NCI-H1105 (cell line): ENCODE measurements at places on chromosomes 11 and 22.
A peak's percentile ranks its signal among the peaks of the same experiment; 100 is the strongest.

DNA sequence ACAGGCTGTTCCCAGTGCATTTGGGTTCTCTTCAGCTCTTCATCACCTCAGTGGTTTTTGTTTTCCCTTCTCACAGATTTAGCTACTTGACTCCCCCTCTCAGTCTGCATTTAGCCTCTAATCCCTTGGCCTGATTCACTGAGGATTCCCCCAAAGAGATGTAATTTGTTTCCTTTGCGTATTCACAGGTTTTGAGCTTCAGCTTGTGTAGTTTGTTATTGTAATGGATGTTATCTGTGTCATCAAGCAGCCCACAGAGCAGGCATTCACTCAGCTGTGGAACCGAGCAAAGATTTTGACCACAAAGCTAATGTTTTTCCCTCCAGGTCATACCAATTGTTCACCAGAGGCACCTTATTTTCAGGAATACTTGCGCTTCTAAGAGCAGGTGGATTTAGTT, 6.4 kb upstream of the ME3 start:
- DNase-seq, result no peak

- no peak for DNase-seq
These were observed 87.0 kb upstream of the THY1 start for GRCh38 chr11:119509969-119510401.

DNA sequence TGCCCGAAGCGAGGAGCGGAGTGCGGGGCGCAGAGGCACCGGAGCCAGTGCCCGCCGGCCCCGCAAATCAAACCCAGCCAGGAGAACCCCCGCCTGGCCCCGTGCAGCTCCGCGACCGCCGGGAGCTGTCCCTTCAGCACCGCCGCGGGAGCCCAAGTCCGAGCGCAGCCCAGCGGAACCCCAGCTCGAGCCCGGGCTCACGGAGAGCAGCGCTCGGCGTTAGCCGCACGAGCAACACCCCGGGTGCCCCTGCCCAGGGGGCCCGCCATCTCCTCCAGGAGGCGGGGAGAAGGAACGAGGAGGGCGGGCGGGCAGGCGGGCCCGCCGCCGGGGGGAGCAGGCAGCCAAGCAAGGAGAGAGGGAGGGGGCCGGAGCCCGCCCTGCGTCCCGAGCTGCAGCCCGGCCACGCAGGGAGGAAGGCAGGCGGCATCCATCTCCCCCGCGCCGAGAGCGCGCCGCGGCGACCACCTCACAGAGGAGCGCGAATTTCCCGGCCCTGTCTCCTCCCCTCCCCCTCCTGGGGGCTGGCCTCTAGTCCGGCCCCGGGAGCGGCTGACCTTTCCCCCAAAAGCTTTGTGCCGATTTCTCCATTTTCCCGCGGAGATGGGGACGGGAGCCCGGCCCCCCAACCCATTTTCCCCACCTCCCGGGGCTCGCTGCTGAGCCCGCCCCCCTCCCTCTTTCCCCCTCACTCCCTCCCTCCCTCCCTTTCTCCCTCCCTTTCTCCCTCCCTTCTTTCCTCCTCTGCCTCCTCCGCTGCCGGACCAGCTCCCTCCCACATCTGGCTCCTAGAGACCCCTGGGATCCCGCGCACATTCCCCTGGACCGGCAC, 621 bp downstream of the KCNC1 start:
- peak; percentile 41 for DNase-seq

GRCh38 chr11:289712-290620, 1.0 kb downstream of the PGGHG start:
- no peak for DNase-seq

GRCh38 chr11:69131644-69132300, 24.0 kb upstream of the SMIM38 start:
- peak; percentile 30 for DNase-seq

DNA sequence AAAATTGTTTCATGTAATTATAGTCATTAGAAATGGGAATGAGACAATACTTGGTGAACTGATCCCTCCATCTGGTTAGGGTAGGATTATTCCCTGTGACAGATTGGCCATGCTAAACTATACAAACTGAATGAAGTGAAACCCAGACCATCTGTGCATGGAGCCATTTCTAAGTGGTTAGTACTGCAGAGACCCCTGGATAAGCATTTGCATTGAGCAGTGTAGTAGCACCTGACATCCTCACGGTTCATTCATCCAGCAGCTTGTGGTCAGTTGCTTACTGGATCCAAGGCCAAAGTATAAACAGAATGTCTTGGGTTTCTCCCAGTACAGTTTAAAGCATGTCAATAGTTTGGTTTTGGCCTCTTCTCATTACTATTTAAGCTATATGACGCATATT, 93.8 kb upstream of the ARHGAP42 start:
- no peak for DNase-seq

GRCh38 chr11:6895010-6895409, 2.7 kb upstream of the OR2D2 start:
- no peak for DNase-seq

GRCh38 chr22:23675502-23676415, 15.1 kb upstream of the RGL4 start:
- DNase-seq, result no peak

DNA sequence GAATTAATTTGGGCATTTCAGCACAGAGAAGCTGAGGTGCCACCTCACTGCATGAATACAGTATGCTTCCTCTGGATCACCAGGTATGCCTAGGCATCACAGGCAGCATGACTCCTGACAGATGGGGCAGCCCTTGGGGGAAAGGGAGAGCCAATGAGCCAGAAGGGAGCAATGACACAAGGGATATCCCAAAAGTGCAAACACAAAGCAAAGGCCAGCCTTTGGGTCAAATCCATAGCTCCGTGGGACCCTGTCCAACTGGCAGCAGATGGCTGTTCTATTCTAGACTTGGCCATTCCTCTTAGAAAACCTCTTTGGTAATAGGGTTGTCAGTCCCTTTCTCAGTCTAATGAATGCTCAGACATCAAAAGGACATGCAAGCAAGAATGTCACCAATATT, 73.3 kb downstream of the SERGEF start:
- no peak for DNase-seq

- no peak for DNase-seq
These were observed 3.8 kb upstream of the WNT7B start for GRCh38 chr22:45980761-45981160.

- no peak for DNase-seq
These were observed 13.5 kb downstream of the FBLN1 start for GRCh38 chr22:45516163-45516562.

- peak; percentile 68 for DNase-seq
These were observed 37.4 kb downstream of the CSRP3 start for GRCh38 chr11:19164230-19164855.

DNA sequence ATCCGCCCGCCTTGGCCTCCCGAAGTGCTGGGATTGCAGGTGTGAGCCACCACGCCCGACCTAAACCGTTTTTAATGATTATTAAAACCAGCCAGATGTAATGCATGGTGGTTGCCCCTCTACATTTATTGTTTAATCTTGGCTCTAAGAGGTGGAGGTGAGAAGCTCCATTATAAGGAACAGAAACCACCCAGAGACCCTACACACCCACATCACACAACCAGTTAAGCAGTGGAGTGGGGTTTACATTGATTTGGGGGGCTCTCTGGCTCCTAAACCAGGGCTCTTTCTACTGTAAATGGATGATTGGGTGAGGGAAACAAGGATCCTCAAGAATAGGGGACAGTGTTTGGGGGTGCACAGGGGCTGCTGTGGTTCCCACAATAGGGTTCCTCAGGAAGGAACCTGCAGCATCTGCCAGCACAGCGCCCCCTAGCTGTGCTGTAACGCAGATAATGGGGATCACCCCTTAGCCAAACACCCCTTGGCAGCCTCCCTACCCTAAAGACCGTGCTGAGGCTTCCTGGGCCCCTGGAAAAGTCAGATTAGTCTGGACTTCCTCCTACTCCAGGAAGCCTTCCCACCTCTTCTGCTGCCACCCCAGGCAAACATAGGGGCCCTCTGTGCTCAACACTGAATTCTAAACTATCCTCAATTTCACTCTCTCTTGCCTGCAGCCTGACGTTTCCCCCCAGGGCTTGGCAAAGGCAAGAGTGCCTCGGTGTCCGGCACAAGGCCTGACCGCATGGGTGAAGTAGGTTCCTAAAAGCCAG, 2.4 kb downstream of the MPST start:
- peak; percentile 7 for DNase-seq

- no peak for DNase-seq
These were observed 296.0 kb upstream of the NARS2 start for GRCh38 chr11:78870655-78871054.

GRCh38 chr11:79694368-79694767, 253.5 kb upstream of the TENM4 start:
- no peak for DNase-seq

DNA sequence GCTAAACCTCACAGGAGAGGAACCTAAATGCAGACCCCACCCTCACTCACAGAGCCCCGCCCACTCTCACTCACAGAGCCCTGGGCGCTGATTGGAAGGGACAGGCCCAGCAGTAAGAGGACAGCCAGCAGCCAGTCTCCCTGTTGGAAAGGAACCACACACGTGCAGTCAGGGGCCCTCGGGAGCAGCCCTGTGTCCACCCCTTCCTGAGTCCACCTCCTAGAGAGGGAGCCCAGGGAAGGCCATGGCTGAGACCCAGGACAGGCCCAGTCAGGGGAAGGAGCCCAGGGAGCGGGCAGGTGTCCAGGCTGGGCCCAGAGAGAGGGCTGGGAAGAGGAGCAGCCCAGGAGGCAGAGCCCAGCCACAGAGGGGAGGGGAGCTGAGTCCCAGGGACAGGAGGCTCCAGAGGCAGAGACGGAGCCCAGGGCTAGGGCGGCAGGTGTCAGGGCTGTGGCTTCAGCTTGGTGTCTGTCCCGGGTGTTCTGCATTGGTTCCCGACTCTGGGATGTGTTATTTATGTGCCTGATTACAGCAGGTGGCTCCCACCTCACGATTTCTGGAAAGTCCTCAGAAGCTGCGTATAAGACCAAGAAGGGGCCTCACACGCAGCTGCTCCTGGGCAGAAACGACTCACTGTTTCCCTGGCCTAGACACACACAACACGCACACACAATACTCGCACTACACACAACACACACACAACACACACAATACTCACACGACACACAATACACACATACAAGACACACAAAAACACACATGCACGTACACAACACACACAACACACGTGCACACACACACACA, 9.0 kb upstream of the APOBEC3H start:
- DNase-seq, result no peak

DNA sequence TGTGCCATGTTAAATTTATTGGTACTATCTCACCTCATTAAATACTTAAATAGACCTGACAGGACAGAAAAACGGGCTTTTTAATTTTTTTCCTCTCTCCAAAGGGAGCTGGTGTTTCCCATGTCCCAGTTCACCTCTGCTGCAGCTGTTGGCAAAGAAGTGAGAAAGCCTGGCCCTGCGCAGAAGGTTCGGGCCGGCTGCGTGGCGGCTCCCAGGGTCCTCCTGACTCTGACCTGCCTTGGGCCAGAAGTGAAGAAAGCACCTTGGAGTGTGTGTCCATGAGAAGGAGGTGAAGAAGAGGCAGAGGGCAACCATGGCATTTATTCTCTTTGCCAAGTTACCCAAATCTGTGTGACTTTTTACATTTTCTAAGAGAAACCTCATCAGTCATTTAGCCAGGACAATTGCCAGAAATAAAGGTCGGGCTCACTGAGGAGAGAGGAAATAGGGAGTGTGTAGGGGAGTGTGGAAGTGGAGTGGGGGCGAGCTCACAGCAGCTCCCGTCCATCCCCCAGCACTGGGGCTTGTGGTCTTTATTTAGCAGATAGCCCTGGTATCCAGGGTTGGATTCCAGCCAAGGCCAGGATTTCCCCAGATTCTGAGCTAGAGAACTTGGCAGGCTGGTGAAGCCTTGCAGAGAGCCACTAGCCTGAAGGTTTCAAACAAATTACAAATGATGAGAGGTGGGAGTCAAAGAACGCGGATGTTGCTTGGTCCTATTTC, 102.4 kb upstream of the CADM1 start:
- DNase-seq, result peak; percentile 45

- no peak for DNase-seq
These were observed 66.1 kb downstream of the MYO7A start for GRCh38 chr11:77193911-77194830.

DNA sequence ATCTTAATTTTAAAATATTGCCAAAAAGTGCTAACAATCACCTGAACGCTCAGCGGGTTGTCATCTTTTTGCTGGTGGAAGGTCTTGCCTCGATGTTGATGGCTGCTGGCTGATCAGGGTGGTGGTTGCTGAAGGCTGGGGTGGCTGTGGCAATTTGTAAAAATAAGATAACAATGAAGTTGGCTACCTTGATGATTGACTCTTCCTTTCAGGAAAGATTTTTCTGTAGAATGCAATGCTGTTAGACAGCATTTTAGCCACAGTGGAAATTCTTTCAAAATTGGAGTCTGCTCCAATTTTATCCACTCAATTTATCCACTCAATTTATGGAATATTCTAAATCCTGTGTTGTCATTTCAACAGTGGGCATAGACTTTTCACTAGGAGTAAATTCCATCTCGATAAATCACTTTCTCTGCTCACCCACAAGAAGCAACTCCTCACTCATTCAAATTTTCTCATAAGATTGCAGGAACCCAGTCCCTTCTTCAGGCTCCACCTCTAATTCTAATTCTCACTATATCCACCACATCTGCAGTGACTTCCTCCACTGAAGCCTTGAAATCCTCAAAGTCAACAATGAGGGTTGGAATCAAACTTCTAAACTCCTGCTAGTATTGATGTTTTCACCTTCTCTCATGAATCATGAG, 78.8 kb downstream of the LINC01488 start:
- DNase-seq, result no peak

- DNase-seq, result no peak
These were observed 31.4 kb downstream of the POU2AF1 start for GRCh38 chr11:111347723-111348115.

DNA sequence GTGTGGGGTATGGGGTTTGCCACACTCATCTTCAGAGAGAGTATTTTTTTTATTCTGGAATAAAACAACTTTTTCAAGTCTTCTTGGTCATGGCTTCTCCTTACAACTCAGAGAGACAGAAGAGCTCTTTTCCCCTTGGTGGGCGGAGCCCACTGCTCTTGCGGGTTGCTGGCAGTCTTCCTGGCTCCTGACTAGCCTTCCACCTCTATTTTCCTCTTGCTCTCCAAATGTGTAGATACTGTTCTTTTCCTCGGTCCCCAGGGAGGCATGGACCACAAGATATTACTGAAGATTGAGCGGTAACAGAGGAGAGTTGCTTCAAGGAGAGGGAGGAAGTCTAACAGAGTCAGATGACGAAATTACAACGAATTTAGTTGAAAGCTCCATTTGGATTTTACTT, 210.6 kb downstream of the NTM start:
- no peak for DNase-seq

GRCh38 chr11:13143486-13144297, 133.9 kb upstream of the BMAL1 start:
- DNase-seq, result no peak

- DNase-seq, result no peak
These were observed 120.2 kb downstream of the NECTIN1 start for GRCh38 chr11:119608781-119609180.
